Subcutaneous preadipocyte (primary cell): ENCODE measurements at places on chromosomes 5 and 9. TPM values are rescaled to one million over a fixed set of nuclear protein-coding genes. Genes with fewer than 3 reads are reported as not detected.

SAPCD2 gene
- total RNA-seq, result 6.6 and 8.2 TPM in 2 replicates

NUTM2F gene
- not detected in 2 replicates for total RNA-seq

CER1 gene
- not detected in 2 replicates for total RNA-seq

COL15A1 gene
- total RNA-seq, result 2.2 and 6.8 TPM in 2 replicates

TAL2 gene
- not detected in 2 replicates for total RNA-seq

PCDHGB6 gene
- total RNA-seq, result 2.5 and 2.6 TPM in 2 replicates

GTF3C4 gene
- total RNA-seq, result 18.4 and 23.5 TPM in 2 replicates

BRD8 gene
- 39.7 and 45.7 TPM in 2 replicates for total RNA-seq

TAF11L10 gene
- not detected in 2 replicates for total RNA-seq

LCP2 gene
- not detected in 2 replicates for total RNA-seq

SLC4A9 gene
- total RNA-seq, result not detected in 2 replicates
